ENCODE measurements at places on chromosomes 6 and 20.
A peak's percentile ranks its signal among the peaks of the same experiment; 100 is the strongest.

- no peak overlapping the region for H3K27ac ChIP-seq
- no peaks in the 10 kb centered on the region for H3K36me3 ChIP-seq
- H3K4me1 ChIP-seq: peaks cover 16% of the 10 kb centered on the region
- H3K27me3 ChIP-seq: no peaks in the 10 kb centered on the region
- no peak for DNase-seq
These were observed 189.3 kb downstream of the TSHZ2 start for GRCh38 chr20:53161473-53161872.

DNA sequence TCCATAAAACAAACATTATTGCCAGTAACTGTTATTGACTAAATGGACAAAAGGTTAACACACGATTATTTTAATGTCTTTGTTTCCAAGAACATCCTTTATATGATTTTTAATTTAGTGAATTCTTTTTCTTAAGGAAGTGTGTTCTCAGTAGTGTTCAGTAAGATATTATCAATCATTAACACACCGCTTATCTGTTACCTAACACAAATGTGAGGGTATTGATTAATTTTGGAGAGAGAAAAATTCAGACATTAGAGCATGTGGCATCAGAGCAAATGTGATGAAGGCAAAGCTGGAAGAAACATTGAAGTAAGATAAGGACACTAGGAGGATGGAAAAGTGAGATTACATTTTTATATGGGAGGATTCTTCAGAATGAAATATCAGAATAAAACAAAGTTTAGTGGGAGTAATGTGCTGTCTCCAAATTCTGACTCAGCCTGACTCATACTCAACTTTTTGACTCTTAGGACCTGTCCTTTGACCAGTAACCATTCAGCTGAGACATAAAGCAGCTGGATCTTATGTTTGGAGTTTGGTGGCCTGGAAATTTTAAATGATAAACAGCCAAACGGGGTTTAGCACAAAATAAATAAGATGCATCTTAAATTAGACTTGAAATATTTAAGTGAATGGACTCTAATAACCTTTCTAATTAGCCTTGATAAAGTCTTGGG lies 348.6 kb downstream of the CD109 start:
- H3K4me3 ChIP-seq: no peak overlapping the region
- no peaks in the 10 kb centered on the region for H3K36me3 ChIP-seq
- no peak for DNase-seq
- no peak overlapping the region for H3K27ac ChIP-seq
- H3K27me3 ChIP-seq: no peaks in the 10 kb centered on the region

- H3K4me3 ChIP-seq: peak overlapping the region; percentile 77
- no peaks in the 10 kb centered on the region for H3K27me3 ChIP-seq
- peaks cover 22% of the 10 kb centered on the region for H3K36me3 ChIP-seq
- DNase-seq: no peak
- peak overlapping the region; percentile 99 for H3K27ac ChIP-seq
These were observed 6.9 kb downstream of the ZMYND8 start for GRCh38 chr20:47349365-47350180.

DNA sequence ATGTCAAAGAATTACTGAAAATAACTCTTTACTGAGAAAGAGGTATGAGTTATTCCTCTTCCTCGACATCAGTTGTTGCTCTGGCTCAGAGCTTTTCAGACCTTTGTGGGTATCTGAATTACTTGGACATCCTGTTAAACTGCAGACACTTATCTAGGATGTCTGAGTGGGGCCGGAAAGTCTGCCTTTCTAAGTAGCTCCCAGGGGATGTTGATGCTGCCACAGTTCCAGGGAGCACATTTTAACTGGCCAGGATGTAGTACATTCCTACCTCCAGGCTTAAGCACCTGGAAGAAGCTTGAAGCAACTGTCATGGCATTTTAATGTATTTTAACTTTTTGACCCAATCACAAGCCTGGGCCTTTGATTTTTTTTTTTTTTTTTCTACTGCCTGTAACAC lies 265.8 kb upstream of the PLCB4 start:
- H3K27ac ChIP-seq: no peak overlapping the region
- H3K4me3 ChIP-seq: no peak overlapping the region
- no peaks in the 10 kb centered on the region for H3K36me3 ChIP-seq
- no peaks in the 10 kb centered on the region for H3K4me1 ChIP-seq
- no peak for DNase-seq
- H3K27me3 ChIP-seq: no peaks in the 10 kb centered on the region

- no peak overlapping the region for H3K27ac ChIP-seq
- H3K36me3 ChIP-seq: no peaks in the 10 kb centered on the region
- H3K4me1 ChIP-seq: peaks cover 13% of the 10 kb centered on the region
- no peaks in the 10 kb centered on the region for H3K27me3 ChIP-seq
- no peak overlapping the region for H3K4me3 ChIP-seq
- DNase-seq: no peak
These were observed 4.9 kb upstream of the BEND6 start for GRCh38 chr6:56949925-56950495.

DNA sequence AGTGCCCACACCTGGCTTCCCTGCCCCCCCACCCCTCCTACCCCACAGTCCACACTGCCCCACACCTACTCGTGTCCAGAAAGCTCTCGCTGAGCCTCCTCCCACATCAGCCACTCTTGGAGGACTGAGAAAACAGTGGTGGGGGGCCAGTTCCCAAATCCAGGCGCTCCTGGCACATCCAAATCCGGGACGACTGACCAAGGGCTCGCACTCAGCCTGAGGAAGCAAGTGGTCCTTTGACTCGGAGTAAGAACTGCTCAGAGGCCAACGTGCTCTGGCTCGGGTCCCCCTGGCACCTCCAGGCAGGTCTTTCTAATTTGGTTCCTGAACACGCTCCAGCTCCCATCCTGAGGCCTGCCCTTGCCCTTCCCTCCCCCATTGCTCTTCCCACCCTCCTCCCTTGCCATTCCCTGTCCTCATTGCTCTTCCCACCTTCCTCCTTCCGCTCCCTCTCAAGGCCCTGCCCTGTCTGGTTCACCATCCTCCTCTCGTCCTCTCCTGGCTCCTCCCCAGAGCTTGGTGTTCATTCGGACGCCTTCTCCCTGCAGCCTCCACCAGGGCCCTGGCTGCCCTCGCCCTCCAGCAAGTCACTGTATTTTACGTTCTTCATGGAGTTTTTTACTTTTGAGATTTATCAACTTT lies 83.6 kb downstream of the THBS2 start:
- no peak overlapping the region for H3K27ac ChIP-seq
- H3K4me3 ChIP-seq: no peak overlapping the region
- H3K27me3 ChIP-seq: no peaks in the 10 kb centered on the region
- H3K4me1 ChIP-seq: no peaks in the 10 kb centered on the region
- H3K36me3 ChIP-seq: no peaks in the 10 kb centered on the region

- DNase-seq: no peak
- H3K4me1 ChIP-seq: no peaks in the 10 kb centered on the region
- H3K27me3 ChIP-seq: no peaks in the 10 kb centered on the region
These were observed 371.0 kb downstream of the TAF4 start for GRCh38 chr20:61694682-61695081.

- DNase-seq: no peak
- peaks cover 20% of the 10 kb centered on the region for H3K4me1 ChIP-seq
- no peak overlapping the region for H3K4me3 ChIP-seq
These were observed 34.4 kb upstream of the ARHGAP18 start for GRCh38 chr6:129744201-129744879.

DNA sequence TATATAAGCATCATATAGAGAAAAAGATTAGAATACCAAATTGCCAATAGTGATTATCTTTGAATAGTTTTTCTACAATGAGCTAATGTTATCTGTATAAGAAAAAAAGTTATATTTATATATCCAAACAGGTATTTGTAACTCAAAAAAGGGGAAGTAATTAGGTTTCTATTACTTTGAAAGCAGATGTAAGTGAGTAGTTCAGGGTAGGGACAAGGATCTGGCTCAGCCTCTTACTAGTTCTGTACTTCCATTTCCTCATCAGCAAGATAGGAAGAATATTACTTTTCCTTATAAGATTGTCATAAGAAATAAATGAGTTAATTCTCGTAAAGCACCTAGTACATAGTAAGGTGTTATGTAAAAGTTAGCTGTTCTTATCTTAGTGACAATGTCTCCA lies 32.2 kb downstream of the AHI1 start:
- no peaks in the 10 kb centered on the region for H3K27me3 ChIP-seq
- H3K4me1 ChIP-seq: peaks cover 16% of the 10 kb centered on the region
- no peak overlapping the region for H3K4me3 ChIP-seq
- no peaks in the 10 kb centered on the region for H3K36me3 ChIP-seq
- H3K27ac ChIP-seq: no peak overlapping the region

All from GM12878 (cell line).